ENCODE measurements at places on chromosomes 4 and X.
A peak's percentile ranks its signal among the peaks of the same experiment; 100 is the strongest.

DNA sequence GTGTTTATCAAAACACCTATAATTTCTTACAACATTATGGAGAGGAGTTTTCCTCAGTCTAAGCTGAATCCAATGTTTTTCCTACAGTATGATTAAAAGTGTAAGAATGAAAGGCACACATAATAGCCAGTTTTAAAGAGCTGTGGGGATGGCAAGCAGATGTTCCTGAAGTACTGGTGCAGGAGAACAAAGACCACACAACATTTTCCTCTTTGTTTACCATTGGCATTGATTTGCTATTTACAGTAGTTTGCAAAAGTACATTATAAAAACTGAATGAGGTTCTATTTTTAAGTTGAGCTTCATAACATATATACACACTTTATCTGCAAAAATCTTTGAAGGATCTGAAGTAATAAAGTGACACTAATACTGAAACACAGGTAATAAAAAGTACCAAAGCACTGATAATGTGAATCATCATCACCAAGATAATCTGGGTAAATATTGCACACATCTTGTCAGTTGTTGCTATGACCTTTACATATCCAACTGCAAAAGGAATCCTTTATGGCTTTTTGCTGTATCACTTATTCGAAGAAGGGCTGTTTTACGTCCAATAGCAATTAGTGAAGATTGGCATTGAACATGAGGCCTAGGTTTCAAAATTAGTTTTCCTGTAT is 22.5 kb downstream of the TCEAL1 start:
- no peak for DNase-seq

- DNase-seq, result no peak
These were observed 33.2 kb upstream of the EDA2R start for GRCh38 chrX:66672106-66672505.

DNA sequence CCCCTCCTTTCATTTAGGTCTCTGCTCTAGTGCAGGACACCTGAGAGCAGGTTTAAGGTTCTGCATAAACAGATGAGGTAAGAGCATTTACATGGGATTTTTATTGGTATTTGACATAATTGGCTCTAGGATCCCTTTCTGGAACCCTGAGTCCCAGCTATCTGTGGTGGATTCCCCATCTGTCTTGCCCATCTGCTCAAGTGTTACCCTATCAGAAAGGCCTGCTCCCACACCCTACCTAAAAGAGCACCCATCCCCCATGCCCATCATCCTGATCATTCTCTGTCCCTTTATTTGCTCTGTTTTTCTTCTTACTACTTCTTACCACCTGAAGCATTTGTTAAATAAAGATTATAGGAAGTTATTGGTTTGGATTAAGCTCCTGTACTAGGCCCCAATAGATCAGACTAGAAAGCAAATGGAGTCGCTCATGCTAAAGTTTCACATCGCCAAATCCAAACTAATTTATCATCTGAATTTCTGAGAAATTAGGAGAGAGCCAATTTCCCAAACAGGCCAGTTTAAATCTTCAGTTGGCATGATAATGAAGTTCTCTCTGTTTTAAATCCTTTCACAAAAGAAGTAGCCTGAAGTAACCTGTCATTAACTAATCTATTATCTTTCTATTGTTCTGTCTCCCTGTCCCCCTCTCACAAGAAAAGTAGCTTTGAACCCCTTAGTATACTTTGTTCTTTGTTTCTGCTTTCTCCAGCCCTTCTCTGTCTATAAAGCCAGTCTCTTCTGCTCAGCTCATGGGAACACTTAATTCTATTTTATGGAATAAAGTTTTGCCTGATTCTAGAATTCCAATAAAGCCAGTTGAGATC is 178.6 kb downstream of the ZNF674 start:
- DNase-seq, result no peak

GRCh38 chrX:12421918-12422317 is 283.6 kb downstream of the FRMPD4 start:
- no peak for DNase-seq

DNA sequence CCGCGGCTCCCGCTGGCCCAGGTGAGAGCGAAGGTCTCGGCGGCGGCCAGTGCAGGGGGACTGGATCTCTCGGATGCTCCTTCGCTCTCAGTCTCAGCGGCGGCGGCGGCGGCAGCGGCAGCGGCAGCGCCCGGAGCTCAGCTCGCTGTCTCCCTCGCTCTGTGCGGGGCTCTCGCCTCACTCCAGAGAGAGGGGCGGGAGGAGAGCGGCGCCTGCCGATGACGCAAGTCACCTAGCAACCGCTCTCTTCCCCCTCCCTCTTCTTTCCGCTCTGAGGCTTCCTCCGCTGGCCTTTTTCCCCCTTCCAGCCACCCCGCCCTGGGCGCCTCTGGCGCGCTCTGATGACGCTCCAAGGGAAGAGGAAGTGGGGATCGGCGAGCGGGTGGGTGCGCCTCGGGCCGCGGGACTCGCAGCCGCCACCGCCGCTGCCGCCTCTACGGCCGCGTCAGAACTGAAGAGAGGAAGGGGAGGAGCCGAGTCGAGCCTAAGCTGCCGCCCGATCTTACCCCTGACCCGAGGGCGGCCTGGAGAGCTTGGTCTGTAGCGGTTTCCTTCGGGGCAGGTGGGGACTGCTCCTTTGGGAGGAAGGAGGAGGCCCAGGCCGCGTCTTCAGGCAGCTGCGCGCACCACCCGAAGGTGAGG is at the start of gene FBXW7:
TSS of gene FBXW7 (minus strand) at position 190 of the 642 bp plus-strand sequence. CDS start 124,289 bp downstream, outside the sequence.
- peak; percentile 99 for DNase-seq

GRCh38 chr4:141449927-141450326 is 186.5 kb upstream of the IL15 start:
- no peak for DNase-seq

GRCh38 chr4:169675825-169676224 is 55.4 kb downstream of the CLCN3 start:
- no peak for DNase-seq

- DNase-seq, result no peak
These were observed 116.6 kb downstream of the ARHGAP24 start for GRCh38 chr4:85591406-85592098.

GRCh38 chr4:64130907-64131306 is 278.3 kb downstream of the TECRL start:
- DNase-seq, result no peak

DNA sequence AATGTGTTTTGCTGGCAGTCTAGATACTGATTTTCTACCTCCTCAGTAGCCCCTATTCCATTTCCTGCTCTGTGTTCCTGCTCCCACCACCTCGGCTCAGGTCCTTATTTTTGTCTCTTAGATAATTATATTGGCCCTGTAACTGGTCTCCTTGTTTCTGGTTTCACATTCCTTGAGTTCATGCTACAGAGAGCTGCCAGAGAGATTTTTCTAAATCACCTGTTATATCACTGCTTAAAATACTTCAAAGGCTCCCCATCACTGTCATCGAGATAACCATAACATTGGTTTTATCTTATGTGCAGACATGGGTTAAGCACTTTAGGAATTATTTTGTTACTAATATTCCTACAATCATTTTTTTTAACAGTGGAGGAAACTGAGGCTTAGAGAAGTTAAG is 9.6 kb downstream of the SYNPO2 start:
- DNase-seq, result no peak

DNA sequence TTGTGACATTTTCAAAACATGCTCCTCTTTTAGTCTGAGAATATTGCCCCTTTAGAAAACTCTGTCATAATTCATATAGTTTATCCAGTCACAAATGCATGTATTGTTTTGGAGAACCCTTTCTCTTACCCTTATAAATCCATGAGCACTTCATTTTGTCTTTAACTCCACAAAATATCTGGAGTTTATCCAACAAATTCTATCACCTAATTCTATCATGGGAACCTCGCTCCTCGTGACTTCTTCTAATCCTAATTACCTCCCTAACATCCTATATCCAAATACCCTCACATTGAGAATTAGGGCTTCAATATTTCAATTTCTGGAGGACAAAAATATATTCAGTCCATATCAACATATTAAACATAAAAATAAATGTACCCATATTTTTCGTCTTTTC is 1565.9 kb downstream of the ARAP2 start:
- no peak for DNase-seq

DNA sequence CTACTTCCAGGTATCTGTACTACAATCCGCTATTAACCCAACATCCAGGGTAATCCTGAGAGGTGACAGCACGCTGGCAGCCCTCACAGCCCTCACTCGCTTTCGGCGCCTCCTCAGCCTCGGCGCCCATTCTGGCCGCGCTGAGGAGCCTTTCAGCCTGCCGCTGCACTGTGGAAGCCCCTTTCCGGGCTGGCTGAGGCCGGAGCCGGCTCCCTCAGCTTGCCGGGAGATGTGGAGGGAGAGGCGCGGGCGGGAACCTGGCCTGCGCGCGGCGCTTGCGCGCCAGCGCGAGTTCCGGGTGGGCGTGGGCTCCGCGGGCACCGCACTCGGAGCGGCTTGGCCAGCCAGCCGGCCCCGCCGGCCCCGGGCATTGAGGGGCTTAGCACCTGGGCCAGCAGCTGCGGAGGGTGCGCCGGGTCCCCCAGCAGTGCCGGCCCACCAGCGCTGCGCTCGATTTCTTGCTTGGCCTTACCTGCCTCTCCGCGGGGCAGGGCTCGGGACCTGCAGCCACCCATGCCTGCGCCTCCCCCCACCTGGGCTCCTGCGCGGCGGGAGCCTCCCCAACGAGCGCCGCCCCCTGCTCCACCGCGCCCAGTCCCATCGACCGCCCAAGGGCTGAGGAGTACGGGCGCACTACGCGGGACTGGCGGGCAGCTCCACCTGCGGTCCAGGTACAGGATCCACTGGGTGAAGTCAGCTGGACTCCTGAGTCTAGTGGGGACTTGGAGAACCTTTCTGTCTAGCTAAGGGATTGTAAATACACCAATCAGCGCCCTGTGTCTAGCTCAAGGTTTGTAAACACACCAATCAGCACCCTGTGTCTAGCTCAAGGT is 87.3 kb downstream of the PRSS12 start:
- DNase-seq, result no peak

DNA sequence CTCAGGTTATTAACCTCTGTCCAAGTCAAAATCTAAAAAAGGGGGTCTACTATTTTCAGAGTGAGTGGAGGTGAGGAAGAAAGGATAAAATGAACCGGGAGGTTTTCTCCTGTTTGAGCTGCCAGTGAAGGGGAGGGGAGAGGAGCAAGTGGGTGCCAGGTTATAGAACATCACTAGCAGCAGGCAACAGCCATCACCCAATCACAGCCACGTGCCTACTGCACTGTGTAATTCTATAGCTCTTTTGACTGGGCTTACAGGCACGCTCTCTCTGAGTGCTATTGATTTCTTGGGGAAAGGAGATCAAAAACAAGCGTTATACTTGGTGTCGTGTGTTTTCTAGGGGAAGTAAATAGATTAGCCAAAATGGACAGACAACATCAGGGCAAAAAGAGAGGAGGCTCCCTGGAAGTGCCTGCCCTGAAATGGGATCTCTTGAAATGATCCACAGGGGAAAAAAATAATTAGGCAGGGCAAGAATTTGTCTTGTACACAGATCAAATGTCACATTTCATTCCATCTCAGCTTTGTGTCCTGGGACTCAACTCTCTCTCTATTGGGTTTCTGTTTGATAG is 300.5 kb upstream of the LCORL start:
- no peak for DNase-seq

DNA sequence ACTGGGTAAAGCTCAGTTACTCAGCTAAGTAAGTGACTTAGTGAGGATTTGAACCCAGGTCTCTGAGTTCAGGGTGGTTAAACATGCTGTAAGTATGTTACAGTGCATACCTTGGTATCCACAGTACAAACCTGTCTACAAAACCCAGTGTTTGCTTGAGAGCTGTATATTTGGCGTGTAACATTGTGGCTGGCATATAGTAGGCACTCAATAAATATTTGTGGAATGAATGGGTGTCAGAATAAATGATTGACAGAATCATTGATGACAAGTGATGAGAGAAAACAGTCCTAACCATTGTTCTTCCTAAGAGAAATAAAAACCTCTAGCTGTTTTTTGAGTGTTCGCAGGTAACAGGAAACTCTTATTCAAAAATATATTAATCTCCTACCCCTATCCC is 79.7 kb upstream of the BCOR start:
- no peak for DNase-seq

GRCh38 chr4:186248643-186249042 is 17.3 kb upstream of the F11 start:
- DNase-seq, result no peak

- no peak for DNase-seq
These were observed 71.9 kb downstream of the WDFY3 start for GRCh38 chr4:84894621-84895020.

GRCh38 chr4:97016186-97016907 is 1126.9 kb downstream of the STPG2 start:
- no peak for DNase-seq

DNA sequence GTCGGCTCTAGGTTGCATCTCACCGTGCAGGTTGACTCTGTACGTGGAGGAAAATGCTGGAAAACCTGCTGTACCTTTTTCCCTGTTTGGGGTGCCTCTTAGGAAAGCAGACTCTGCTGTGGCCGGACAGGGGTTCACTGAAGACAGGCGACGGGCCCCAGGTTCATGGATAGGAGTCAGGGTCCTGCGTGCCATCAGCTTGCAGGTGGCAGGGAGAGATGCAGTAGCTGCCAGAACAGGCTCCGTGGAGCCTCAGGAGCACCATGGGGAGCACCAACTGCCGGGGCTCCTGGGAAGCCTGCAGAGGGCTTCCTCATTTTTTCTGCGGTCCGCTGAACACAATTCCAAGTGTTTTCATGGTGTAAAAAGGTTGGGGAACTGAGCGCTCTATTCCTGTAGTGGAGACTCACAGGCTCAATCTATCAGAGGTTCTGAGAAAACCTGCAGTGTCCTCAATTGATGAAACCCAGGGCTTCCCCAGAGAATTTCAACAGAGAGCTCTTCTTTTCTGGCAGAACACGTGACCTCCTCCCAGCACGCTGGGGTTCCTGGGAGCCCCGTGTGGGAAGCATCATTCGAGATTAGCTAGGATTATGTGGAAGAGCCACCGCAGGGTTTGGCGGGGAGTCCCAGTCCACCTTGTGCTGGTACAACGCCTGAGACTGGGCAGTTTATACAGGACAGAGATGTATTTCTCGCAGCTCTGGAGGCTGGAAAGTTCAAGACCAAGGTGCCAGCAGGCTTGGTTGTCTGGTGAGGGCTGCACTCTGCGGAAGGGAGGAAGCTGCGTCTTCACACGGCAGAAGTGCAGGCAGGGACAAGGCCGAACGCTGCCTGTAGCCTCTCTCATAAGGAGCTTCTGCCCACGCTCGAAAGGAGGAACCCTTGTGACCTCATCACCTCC is 1.6 kb downstream of the HTRA3 start:
- no peak for DNase-seq

DNA sequence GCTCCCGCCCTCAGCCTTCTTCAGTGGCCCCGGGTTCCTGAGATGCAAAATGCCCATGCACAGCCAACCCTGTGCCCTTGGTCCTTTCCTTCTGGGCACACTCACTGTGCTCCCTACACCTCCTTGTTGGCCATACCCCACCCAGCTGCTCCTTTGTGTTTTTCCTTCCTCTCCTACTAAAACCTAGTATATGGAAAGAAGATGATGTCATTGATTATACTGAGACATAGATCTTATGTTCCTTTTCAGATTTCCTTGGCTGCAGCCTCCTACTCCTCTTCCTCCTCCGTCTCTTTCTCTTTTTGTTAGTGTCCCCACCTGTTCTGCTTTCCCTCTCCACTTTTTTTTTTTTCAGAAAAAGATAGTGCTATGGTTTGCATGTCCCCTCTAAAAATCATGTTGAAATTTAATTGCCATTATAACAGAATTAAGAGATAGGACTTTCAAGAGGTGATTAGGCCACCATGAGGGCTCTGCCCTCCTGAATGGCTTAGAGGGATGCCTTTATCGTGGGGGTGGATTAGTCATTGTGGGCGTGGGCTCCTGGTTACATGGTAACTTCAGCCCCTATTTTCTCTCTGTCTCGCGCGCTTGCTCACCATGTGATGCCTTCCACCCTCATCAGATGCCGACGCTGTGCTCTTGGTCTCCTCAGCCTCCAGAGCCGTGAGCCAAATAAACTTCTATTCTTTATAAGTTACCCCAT is 254.9 kb upstream of the GATB start:
- no peak for DNase-seq

- DNase-seq, result no peak
These were observed 259.1 kb downstream of the C4orf33 start for GRCh38 chr4:129355031-129355430.
